ENCODE measurements at places on chromosomes 13 and 19.

GRCh38 chr19:16385821-16386220 lies 61.2 kb downstream of the KLF2 start:
- DNase-seq: no peak

DNA sequence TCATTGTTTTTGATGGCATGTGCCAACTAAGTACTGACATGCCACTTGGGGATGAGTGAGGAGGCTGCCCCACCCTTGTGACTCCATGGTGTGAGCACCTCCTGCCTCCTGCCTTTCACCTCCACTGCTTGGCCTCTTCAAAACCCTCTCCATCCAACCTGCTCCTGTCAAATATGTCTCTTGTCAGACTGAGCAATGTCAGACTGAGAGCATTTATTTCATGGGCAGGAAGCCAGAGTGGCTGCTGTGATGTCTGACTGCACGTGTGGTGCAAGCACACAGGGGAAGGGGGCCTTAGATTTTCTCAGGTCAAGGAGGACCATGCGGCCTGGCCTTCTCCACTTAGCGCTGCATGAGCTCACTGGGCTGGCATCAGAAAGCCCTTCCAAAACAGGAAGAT lies 68.3 kb downstream of the STARD13 start:
- no peak for DNase-seq

GRCh38 chr19:31592456-31592855 lies 243.2 kb upstream of the TSHZ3 start:
- DNase-seq: no peak

DNA sequence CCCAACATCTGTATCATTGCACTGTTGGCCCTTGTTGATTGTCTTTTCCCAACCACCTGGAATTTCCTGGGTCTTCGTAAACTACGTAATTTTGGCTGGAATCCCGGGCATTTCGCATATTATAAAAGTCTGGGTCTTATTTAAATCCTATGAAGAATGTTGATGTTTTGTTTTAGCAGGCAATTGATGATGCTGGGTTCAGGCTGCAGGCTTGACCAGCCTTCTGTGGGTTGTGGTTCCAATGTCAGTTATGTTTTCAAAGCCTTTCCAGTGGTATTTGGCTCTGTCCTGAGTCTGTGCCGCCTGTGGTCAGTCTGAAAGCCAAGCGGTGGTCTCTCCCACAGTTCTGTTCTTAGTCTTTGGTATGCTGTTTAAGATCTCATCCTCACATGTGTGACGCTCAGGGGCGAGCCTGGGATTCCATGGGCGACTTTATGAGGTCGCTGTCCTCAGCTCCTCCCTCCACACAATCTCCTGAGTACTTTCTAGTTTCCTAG lies 12.4 kb downstream of the SLC35E1 start:
- DNase-seq: no peak
